ENCODE measurements at places on chromosomes 4 and X. TPM values are rescaled to one million over a fixed set of nuclear protein-coding genes. Genes with fewer than 3 reads are reported as not detected.

MAGEA8 gene
- total RNA-seq = not detected

CFAP99 gene
- not detected for total RNA-seq

DNA sequence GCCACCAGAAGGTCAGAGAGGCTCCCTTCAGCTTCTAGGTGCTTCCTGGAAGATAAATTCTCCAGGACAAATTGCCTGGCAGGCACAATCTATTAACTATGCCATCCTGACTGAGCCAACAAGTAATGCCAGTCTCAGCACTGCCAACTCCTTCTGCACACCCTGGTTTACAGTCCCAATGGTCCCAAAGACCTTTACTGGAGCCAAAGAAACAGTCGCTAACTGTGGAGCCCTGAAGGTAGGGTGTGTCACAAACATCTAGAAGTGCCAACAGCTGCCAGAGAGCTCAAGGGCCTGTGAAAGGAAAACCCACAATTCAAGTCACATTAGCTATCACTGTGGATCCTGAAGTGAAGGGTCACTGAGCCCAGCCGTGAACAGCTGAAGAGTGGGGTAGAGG, 34.9 kb upstream of the CITED1 start:
- no peaks in the 10 kb centered on the region for H3K36me3 ChIP-seq
- DNase-seq = no peak
- H3K27ac ChIP-seq = no peak overlapping the region
- no peak overlapping the region for H3K4me3 ChIP-seq
- no peaks in the 10 kb centered on the region for H3K27me3 ChIP-seq

- no peak for DNase-seq
- H3K4me1 ChIP-seq = no peaks in the 10 kb centered on the region
- H3K27ac ChIP-seq = no peak overlapping the region
- no peaks in the 10 kb centered on the region for H3K36me3 ChIP-seq
- H3K27me3 ChIP-seq = no peaks in the 10 kb centered on the region
Measured at GRCh38 chrX:1307626-1308340, 28.8 kb upstream of the IL3RA start.

Data from T-cell (primary cell).